ENCODE measurements at places on chromosomes 1 and 21.

DNA sequence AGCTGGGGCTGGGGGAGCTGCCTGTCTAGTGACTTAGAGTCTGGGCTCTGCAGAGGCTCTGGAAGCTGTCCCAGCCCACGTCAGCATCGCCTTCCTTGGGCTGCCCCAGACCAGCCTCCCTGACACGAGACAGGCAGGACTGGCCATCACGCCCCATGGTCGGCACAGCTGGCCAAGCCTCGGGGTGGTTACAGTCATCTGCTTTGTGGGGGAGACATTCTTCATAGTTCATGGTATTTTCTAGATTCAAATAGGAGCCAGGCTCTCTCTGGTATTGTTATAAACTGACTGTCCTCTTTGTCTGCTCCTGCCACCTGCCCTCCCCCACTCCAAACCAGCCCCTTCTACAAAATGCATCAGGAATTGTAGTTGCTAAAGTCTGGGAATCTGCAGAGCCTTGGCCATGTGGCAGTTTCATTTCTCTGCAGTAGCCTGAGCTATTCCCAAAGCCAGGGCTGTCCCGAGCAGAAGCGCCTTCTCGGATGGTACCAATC, 29.4 kb downstream of the OLFML2B start:
- DNase-seq = no peak

- DNase-seq = peak; percentile 97
Measured at GRCh38 chr1:33127001-33127823, 46.3 kb downstream of the AZIN2 start.

DNA sequence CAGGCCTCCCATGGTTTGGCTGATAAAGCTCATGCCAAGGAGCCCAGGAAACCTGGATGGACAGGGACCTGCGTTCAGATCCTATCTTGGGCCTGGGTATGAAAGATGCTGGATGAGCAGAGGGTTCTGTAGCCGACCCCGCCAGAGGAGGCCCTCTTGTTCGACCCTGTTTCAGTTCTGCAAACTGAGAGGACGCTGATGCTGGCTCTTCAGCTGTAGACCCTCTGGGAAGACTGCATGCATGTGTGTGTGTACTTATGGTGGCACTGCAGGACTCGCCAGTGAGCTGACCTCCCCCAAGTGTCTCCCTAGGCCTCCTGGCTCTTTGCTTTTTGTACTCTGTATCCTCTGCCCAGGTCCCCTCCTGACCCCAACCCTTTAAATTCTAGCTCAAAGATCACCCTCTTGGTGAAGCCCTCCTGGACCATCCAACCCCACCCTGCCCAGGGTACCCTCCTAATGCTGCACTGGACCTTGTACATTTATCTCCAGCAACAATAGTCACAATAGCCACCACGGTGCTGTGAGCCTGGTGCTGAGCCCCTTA, 1.6 kb downstream of the EPS8L3 start:
- no peak for DNase-seq

- DNase-seq = no peak
Measured at GRCh38 chr1:235866205-235866912, at the start of gene LYST. Gene LYST, minus strand, starts transcription at chr1:235866906. Its CDS starts 36,489 bp downstream, at chr1:235830417.

GRCh38 chr1:20403423-20404145, 82.4 kb downstream of the CAMK2N1 start:
- DNase-seq = no peak

- DNase-seq = no peak
Measured at GRCh38 chr1:41363591-41364320, 2.5 kb downstream of the FOXO6 start.

- DNase-seq = no peak
Measured at GRCh38 chr1:7611421-7612010, 159.6 kb upstream of the VAMP3 start.

DNA sequence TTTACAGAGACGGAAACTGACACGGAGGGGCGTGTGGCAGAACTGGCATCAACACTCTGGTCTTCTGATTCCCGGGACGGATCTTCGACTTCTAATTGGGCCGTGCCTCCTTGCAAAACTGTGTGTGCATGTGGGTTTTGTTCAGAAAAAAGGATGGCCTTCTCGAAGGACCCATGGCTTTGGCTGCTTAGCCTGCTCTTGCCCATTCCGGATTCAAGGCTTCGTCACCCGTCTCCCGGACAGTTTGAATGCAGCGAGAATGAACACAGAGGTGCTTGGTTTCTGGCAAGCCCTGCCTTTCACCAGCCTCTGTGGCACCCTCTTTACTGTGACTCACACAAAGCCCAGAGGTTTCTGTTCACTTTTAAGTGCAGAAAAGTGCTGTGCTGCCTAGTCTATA, 120.1 kb downstream of the PRDM2 start:
- DNase-seq = no peak

- DNase-seq = no peak
Measured at GRCh38 chr21:43767984-43768867, 7.9 kb downstream of the CSTB start.

DNA sequence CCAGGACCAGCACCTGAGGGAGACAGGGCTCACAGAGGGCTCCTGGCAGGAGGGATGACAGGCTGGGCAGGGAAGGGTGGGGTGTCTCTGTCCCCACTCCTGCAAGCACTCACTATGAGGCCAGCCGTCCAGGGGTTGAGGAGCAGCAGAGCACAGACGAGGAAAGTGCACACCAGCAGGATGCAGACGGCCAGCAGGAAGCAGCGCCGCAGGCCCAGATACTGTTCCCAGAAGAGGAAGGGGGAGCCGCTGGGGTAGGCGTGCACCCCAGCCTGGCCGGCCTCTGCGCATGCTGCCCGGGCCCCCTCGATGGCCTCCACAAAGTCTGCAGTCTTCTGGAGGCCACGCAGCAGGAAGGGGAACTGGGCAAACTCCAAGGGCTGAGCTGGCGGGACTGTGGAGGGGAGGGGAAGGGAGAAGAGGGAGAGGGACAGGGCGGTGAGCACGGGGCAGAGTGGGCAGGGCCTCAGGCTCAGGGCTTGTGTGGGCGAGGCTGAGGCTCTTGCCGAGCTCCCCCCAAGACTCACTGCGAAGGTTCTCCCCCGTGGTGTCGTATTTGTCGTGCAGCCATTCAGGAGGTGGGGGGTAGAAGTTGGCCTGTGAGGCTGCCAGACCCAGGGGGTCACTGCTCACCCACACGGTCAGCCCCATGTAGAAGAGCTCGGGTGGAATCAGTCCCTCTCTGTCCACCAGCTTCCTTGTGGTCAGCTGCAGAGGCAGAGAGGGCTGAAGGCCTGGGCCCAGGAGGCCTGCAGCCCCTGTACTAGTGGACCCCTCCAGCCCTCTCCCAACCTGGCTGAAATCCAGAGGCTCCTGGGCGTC, 16.5 kb downstream of the PTCH2 start:
- DNase-seq = no peak

- DNase-seq = no peak
Measured at GRCh38 chr1:235990330-235990795, 74.5 kb downstream of the NID1 start.

DNA sequence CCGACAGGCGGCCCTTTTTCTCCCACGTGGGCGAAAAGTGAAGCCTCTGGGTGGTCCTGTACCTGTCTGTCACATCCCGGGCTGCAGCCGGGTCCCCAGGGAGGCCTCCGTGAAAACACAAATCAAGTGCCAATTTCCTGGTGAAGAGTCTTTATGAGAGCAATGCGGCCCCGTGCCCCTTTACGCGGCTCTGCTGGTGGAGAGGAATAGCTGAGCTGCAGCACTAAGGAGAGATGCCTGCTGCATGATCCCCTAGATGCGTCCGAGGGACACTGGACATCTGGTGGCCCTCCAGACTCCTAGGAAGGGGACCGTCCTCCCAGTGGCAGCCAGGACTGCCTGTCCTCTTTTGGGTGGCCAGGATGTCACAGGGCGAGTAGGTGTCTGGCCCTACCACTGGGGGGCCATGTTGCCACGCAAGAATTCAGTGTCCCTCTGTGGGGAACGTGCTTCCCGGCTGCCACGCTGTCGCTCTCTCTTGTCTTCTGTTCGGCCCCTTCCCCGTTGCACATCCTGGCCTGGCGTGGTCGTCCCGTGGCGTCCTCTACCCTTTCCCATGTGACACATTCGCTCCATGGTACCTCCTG, 38.7 kb downstream of the COL18A1 start:
- DNase-seq = no peak

GRCh38 chr1:205267306-205267902, 39.7 kb downstream of the TMCC2 start:
- DNase-seq = no peak

DNA sequence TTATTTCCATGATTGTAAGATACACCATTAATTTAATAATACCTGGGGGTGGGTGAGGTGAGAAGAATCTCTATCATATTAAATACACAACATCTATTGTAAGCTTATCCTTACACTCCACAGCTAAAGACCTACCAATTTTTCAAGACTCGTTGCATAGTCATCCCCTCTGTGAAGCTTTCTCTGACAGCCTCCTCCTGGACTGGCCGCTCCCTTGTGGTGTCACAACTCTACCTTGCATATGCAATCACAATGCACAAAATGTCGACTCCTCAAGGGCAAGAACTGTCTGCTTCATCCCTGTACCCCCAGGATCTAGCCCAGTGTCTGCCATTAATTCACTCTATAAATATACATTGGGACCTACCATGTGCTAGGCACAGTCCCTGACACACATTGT, 2.4 kb upstream of the PTGFRN start:
- DNase-seq = no peak

GRCh38 chr1:225888289-225888897, 553 bp downstream of the LEFTY1 start:
- DNase-seq = no peak

GRCh38 chr1:50521703-50522102, 98.5 kb upstream of the DMRTA2 start:
- no peak for DNase-seq

GRCh38 chr1:6273380-6273891, 12.5 kb upstream of the GPR153 start:
- DNase-seq = no peak

- DNase-seq = no peak
Measured at GRCh38 chr1:53066891-53067738, 5.1 kb downstream of the PODN start.

DNA sequence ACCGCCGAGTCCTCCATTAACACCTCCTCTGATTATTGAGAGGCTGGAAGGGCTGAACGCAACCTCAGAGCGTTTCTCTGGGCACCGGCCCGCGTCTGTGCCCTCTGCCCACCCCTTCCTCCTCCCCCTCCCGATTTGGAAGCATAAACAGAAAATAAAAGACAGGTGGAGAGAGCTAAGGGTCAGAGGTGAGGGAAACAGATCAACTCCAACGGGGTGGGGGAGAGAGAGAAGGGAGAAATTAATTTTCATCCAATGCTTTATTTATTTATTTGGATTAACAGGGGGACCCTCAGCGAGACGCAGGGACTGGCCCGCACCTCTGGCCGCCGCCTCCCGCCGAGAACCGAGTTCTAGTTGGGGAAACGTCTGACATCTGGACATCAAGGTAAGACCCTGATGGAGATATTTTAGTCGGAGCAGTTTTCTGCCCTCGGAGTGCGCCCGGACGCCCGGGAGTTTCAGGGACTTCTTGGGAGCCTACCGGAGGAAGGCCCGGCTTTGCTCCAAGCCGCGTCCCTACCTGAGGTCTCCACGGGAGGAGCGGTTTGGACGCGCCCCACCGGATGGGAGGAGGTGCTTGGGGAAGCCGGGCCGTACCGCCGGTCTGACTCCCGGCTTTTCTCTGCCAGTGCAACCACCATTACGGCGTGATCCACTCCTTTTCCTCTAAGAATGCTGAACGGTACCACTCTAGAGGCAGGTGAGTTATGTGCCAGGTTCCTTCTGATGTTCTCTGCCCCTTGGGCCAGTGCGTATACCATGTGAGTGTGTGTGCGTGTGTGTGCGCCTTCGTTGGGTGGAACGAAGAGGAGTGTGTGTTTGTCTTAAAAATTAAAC, 5.1 kb upstream of the LHX9 start:
- no peak for DNase-seq

GRCh38 chr1:62906428-62906886, 122.5 kb downstream of the ATG4C start:
- no peak for DNase-seq

Data from stimulated activated CD8-positive, alpha-beta memory T cell treated with anti-CD3 and anti-CD28 coated beads, Interleukin-7, amount 100 ng/mL, for 1 hour (primary cell).